NCI-H2029 (cell line): ENCODE measurements at places on chromosomes 1 and 21.

GRCh38 chr1:151960780-151961513, 32.7 kb downstream of the S100A10 start:
- no peak for DNase-seq

- DNase-seq: no peak
Measured at GRCh38 chr1:118751166-118751565, 237.0 kb downstream of the TBX15 start.

DNA sequence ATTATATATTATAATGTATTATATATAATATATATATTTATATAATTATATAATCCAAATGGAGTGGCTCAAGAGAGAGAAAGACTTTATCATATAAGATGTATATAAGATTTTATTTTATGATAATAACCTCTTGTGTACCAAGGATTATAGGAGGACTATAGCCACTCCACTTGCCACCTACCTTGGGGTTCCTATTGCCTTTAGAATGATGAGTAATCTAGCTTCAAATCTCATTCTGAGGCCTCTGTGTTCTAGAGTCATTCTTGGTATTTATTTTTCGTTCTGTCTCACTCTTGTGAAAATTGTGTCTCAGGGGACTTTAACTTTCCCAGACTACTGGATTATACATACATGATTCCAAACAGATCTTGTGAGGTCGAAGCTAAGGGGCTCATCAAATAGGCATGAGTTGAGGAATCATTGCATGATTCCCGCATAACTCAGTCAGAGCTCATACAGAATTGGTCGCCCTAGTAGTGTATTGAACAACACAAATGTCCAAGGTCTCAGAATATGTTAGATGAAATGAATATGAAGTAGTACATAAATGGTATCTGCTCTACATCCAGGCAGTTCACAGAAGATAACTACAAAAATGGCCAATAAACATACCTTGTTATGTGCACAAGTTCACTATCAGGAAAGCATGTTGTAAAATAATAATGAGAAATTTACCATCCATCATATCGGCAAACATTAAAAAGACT, 159.5 kb upstream of the RNPC3 start:
- DNase-seq: no peak

GRCh38 chr1:26838474-26839338, 12.2 kb downstream of the ZDHHC18 start:
- no peak for DNase-seq

DNA sequence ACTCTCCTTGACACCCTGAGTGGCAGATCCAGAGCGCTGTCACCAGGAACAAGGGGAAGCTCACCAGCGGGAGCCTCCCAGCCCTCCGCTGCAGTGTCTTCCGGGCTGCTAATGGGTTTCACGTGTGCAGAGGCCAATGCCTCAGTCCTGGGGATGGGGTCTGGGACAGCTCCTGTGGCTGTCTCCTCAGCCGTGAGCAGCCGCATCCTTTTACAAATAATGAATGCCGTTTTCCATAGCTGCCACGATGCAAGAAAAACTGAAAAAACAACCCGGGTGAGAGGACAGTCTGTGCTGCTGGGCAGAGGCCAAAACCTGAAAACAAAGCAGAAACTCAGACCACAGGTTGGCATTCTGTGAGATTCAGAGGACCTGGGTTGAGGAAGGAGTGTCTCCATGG, 212.2 kb upstream of the RAB4A start:
- DNase-seq: peak; percentile 70

DNA sequence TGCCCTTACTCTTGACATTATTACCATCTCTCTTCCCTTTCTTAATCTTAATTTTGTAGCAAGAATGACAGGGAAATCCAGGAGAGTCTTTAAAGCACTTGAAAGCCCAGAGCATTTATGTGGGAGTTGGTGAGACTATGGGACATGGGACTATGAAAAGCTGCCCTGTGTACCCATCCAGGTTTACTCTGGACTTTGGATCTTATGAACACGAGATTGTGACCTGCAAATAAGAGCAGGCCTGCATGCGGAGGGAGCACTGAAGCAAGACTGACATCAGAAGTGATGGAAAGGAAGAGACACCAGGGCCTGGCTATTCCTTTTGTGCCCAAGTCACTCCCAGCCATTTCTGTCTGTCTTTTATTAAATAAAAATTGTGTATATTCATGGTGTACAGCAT, 209.6 kb downstream of the NUF2 start:
- DNase-seq: no peak

- no peak for DNase-seq
Measured at GRCh38 chr1:82405333-82405732, 604.6 kb downstream of the ADGRL2 start.
